IPS-NIHi11 (cell line): ENCODE measurements at places on chromosomes 1 and 21.

- DNase-seq, result no peak
Observed at GRCh38 chr1:83802460-83803152, 196.3 kb downstream of the TTLL7 start.

- no peak for DNase-seq
Observed at GRCh38 chr1:97254731-97255463, 533.3 kb downstream of the PTBP2 start.

DNA sequence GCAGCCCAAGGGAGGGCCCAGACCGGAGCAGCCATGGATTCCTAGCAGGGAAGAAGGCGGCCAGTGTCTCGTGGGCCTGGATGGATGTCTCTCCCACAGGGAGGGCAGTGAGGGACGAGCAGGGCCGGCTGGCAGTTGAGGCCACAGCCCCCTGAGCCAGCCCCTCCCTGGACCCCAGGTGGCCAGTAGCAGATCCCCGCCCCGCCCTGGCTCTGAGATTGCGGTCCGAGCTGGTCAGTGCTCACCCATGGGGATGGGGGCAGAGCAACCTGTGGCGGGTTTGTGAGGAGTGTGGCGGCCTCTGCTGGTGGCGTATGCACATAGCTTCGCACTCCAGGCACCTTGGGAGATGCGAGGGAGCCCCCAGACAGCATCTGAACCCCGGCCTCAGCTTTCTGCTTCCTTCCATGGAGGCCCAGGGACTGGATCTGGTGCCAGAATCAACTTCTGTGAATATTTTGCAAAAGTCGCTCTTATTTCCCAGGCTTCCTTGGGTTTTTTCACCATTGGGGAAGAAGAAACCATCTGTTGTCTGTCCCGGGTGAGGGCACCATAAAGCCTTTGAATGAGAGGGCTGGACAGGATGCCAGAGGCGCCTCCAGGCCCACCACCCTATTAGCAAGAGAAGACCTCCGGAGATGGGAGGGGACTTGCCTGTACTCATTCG, 8.4 kb upstream of the KCNN3 start:
- DNase-seq, result peak; percentile 90

GRCh38 chr1:13492711-13493110, 21.1 kb downstream of the LRRC38 start:
- no peak for DNase-seq

- DNase-seq, result no peak
Observed at GRCh38 chr1:2233468-2233867, 5.3 kb downstream of the SKI start.

DNA sequence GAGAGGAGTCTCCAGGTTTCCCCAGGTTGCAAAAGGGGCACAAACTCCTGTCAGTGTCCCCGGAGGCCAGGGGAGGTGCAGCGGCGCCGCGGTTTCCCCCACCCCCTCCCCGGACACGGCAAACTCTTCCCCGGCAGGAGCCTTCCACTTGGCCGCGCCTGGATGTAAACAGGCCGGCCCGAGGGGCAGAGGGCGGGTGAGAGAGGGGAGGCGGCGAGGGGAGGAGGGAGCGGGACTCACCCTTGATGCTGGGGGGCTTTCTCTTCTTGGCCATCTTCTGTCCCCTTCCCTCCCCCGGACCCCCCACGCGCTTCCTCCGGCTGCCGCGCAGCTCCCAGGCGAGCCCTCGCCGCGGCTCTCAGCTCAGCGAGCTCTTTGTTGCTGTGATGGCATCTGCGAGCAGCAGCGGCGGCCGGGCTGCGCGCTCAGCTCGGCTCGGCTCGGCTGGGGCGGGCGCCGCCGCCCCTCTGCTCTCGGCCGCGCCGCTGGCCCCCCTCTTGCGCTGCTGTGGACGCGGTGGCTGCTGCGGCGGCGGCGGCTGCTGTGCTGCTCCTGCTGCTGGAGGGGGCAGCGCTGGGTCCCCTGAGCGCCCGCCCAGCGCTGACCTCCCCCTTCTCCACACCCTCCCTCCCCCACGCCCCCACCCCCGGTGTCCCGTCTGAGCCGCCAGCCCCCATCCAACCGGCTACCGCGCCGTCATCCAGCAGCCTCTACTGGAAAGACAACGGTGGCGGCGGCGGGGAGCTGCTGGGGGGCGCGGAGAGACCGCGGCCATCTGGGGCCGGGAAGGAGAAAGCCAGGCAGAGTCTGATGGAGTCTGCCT, 4.9 kb upstream of the SLC44A5 start:
- peak; percentile 71 for DNase-seq

GRCh38 chr1:158248118-158248517, 6.1 kb upstream of the CD1A start:
- no peak for DNase-seq

- no peak for DNase-seq
Observed at GRCh38 chr1:115182012-115182715, 92.9 kb upstream of the TSPAN2 start.

DNA sequence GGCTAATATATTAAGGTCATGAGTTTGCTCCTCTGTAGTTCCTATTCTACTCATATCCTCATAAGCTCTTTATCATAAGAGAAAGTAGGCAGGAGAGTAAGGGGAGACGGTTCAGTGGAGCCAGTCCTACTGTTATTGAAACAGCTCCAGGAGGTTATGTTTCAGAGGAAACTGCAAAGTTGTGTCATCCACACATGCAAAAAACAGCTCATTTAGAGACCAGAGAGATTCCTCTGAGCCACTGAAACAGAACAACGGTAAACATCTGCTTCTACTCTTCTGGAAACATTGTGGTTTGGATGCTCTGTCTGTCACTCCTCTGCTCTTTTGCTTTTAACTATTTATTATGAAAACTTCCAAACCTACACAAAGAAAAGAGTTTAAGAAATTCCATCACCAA, 66.3 kb upstream of the PPP2R5A start:
- peak; percentile 37 for DNase-seq

GRCh38 chr1:24779689-24780464, 34.6 kb downstream of the CLIC4 start:
- DNase-seq, result no peak

DNA sequence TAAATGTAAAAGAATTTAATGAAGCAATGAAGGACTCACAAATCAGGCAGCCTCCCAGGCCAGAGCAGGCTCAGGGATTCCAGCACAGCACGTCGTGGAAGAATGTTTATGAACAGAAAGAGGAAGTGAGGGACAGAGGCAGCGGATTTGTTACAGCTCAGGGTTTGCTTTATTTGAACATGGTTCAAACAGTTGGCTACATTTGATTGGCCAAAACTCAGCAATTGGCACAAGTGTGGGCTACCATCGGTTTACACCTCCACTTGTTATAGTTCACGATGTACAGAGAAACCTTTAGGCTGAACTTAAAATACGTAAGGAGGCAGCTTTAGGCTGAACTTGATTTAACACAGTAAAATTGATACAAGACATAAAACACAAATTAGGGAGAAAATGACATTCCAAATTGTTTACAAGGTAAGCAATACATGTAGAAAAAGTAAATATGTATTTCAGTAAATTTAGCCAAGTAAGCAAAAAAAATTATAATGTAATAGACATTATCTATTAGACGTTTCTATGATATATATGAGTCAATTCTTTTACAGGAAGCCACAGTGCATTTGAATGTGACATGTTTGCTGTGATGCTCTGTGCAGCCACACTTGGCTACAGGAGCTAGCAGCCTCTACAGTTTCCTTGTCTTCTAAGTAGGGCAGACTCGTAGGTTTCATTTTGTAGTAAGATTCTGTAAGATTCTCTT, 126.5 kb downstream of the ADSS2 start:
- no peak for DNase-seq

DNA sequence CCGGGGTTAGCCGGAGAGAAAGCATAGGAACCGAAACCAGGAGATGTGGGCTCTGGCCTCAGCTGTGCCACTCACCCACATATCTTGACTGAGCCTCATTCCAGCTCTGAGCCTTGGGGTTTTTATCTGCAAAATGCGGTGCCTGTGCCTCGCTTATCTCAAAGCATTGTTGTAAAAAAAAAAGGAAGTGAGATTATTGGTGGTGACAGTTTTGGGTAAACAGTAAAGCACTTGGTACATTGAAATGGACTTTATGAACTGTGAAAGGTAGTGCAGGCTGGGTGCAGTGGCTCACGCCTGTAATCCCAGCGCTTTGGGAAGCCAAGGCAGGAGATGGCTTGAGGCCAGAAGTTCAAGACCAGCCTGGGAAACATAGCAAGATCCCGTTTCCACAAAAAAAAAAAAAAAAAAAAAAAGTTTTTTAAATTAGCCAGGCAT, 3.8 kb downstream of the PTAFR start:
- no peak for DNase-seq

GRCh38 chr1:219514728-219515127, 98.2 kb downstream of the ZC3H11B start:
- no peak for DNase-seq

- no peak for DNase-seq
Observed at GRCh38 chr1:193694741-193695140, 508.3 kb upstream of the B3GALT2 start.

GRCh38 chr21:39422527-39423241, 22.9 kb downstream of the LCA5L start:
- DNase-seq, result no peak

DNA sequence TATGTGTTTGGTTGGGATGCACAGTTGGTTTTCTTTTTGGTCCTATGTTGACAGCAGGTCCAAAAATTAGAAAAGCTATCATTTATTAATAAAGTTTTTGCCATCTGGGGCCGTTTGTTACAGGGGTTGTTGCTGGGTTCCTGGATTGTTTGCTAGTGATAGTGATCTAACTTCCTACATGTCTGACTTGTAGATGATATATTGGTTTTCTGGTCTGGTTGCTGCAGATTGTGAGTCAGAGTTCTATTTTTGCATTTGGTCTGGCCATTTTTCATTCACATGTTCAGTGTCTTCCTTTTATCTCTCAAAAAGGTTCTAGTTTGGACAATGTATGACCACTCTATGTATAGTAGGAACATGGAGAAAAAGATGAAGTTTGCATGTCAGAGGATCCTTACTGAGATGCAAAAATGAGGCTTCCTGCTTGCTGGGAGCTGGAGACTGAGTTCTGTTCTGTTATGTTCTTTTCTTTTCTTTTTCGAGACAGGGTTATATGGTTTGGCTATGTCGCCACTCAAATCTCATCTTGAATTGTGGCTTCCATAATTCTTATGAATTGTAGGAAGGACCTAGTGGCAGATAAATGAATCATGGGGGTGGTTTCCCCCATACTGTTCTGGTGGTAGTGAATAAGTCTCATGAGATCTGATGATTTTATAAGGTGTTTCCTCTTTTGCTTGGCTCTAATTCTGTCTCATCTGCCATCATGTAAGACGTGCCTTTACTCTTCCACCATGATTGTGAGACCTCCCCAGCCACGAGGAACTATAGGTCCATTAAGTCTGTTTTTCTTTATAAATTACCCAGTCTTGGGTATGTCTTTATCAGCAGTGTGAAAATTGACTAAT, 4.2 kb upstream of the NVL start:
- DNase-seq, result no peak

- no peak for DNase-seq
Observed at GRCh38 chr1:3282186-3282585, 172.3 kb upstream of the ARHGEF16 start.

GRCh38 chr1:150002217-150002616, 8.3 kb downstream of the OTUD7B start:
- no peak for DNase-seq

GRCh38 chr1:53332833-53333232, 5.0 kb upstream of the LRP8 start:
- no peak for DNase-seq

- DNase-seq, result no peak
Observed at GRCh38 chr1:46070164-46070814, 62.1 kb downstream of the PIK3R3 start.

DNA sequence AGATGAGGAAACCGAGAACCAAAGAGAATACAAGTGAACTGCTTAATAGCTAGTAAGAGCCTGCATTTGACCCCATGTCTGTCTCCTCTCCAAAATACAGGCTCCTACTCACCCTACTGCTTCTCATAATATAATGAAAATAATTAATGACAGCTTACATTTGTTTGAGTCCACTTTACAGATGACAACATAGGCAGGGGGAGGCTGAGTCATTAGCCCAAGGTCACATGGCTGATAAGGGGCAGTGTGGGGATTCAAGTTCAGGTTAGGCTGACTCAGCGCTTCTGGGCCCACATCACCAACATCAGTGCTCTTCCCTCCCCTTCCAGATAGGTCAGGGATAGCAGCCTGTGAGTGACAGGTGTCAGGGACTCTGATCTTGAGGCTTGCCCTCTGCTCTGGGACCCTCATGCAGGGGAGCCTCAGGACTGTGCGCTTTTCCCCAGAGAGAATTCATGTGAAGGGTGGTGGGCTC, 16.2 kb downstream of the AZIN2 start:
- DNase-seq, result peak; percentile 2

GRCh38 chr1:210978974-210979354, 155.0 kb downstream of the KCNH1 start:
- no peak for DNase-seq

GRCh38 chr1:51330331-51331201, at the start of gene TTC39A:
Gene TTC39A, minus strand, starts transcription at chr1:51330562. Its CDS starts 85 bp downstream, at chr1:51330477.
- DNase-seq, result peak; percentile 74

DNA sequence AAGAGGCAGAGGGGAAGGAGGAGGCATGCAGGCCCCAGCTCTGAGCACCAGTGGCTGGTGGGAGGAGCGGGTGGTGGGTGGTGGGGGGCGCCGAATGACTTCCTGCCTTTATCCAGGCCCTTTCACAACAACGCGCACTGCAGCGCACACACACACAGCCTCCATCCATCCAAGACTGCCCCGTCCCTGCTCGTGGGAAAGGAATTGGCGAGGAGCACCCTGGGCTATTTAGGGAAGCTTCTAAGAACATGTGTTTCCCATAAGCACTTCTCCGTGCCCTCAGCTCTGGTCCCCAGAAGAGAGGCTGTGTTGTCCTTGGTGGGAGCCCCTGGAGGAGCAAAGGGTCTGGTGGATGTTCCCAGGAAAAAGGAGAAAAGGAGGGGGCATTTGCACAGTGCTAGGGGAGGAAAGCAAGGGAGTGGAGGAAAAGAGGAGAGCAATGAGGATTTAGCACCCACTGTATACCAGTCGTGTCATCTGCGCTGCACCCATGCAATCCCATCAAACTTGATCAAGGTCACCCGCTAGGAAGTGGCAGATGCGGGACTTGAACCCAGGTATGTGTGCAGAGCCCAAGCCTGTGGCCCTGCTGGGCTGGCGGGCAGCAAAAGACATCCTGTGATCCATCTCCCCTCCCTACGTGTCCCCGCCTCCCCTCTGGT, 28.1 kb downstream of the EPHA2 start:
- DNase-seq, result no peak

- no peak for DNase-seq
Observed at GRCh38 chr1:115690972-115691371, 49.2 kb downstream of the VANGL1 start.
